Stimulated activated CD4-positive, alpha-beta T cell treated with anti-CD3 and anti-CD28 coated beads, Interleukin-4, amount 100 ng/mL, for 1 hour (primary cell): ENCODE measurements at places on chromosomes 2 and 18.

- no peak for DNase-seq
Measured at GRCh38 chr2:162196638-162197037, 44.6 kb upstream of the GCG start.

GRCh38 chr2:240586919-240587800 lies 626 bp downstream of the CAPN10 start:
- DNase-seq = peak; percentile 54

DNA sequence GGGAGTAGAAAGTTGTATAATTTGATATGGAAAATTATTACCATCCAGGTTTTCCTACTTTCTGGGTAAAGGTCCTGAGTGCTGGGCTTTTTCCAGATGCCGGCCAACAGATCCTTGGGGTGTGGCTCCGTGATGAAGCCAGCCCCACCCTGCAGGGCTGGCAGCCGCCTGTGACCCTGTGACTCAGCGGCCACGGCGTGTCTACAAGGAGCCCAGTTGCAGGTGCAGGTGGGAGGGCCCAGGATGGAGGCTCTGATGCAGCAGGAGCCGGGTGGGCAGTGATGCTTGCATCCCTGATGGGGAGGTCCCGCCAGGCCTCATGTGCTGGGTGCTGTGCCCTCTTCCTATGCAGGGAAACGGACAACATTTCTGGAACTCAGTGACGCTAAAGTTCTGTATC lies 96.0 kb upstream of the ALKAL2 start:
- no peak for DNase-seq

- no peak for DNase-seq
Measured at GRCh38 chr2:6218926-6219325, 526.7 kb downstream of the SOX11 start.

DNA sequence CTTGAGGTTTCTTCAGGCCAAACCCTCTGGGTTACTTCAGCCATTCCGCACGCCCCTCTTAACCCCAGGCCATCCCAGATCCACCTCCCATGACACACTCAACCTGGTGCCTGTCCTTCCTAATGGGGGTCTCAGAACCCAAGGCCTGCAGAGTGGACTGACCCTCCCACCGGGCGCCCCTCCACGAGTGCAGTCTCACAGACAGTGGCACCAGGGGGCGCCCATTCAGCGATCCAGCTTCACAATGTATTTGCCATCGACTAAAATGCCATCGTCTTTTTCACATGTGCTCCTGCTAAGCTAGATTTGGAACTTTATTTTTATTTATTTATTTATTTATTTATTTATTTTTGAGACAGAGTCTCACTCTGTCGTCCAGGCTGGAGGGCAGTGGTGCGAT lies 38.5 kb downstream of the INPP5D start:
- DNase-seq = peak; percentile 23

- no peak for DNase-seq
Measured at GRCh38 chr2:145984580-145984979, 1464.7 kb upstream of the ZEB2 start.

GRCh38 chr2:228417526-228417925 lies 236.0 kb upstream of the SPHKAP start:
- no peak for DNase-seq

DNA sequence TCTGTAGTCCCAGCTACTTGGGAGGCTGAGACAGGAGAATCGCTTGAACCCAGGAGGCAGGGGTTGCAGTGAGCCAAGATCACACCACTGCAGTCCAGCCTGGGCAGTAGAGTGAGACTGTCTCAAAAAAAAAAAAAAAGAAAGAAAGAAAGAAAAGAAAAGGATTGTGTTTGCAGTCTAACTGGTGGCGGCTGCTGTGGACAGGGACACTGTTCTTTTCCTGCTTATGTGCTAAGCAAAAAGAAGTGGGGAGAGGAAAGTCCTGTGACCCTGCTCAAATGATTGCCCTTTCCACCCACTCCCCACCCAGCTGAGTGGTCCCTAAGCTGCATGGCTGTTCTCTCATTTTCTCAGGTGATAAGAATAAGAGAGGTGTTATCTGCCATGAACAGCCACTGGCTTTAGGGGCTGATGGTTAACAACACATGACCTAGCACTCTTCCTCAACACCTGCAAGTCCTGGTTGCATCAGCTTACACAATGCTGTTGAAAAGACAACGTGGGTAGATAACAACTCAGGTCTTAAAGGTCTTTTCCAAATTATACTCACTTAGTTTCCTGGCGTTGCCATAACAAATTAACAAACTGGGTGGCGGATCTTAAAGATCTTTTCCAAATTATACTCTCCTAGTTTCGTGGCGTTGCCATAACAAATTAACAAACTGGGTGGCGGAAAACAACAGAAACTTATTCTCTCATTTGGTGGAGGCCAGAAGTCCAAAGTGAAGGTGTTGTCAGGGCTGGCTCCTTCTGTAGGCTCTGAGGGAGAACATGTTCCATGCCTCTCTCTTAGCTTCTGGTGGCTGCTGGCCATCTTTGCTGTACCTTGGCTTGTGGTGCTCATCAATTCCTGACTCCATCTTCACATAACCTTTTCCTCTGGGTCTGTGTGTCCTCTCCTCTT lies 90.3 kb upstream of the RTN4 start:
- no peak for DNase-seq
